ENCODE measurements at places on chromosomes 16 and 17.

DNA sequence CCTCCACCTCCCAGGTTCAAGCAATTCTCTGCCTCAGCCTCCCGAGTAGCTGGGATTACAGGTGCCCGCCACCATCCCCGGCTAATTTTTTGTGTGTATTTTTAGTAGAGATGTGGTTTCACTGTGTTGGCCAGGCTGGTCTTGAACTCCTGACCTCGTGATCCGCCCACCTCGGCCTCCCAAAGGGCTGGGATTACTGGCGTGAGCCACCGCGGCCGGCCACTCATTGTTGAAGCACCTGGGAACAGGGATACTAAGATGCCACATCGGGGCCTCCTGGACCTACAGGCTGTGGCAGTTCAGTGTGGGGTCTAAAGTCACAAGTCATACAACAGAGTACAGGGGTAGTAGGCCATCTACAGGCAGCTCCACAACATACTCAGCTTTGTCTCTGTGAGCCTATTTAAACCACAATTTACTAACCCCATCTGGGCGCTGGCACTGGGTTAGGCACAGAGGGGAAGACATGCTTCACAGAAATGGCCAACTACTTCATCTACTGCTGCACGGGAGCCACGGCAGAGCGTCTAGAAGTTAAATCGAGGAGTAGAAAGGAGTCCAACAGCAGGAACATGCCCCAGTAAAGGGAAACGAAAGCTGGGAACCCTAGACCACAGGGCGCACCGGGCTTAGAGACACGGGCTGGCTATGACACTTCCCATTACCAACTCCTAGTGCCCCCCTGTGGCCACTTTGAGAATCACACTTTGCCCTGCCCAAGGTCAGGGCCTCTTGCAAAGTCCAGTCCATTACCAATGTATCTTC is 4.3 kb downstream of the VAMP2 start:
- DNase-seq = peak; percentile 88

DNA sequence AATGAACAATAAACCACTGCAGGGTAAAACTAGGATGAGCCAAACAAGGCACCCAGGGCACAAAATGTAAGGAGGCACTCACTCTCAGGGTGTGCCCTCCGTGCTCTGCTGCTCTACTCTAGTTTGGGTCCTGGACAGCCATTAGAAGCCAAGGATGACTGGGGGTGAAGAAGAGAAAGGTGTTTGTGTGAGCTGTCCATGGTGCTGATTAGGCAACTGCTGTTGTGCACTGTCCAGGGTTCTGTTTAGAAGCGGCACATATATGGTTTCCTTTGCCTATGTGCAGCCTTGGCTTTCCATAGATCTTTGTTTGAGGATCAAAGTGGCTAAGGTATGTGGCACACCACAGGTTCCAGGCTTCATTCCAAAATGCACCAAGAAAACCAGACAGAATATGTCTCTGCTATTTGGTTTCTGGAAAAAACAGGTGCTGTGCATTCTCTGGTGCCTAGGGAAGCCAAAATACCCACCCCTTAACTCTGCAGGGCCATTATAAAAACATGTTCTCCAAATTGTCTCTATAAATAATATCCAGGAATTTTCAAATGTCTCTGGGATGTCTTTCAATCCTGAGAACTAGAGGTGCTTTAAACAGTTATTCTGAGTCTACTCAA is 123.5 kb downstream of the CBLN1 start:
- DNase-seq = peak; percentile 26

DNA sequence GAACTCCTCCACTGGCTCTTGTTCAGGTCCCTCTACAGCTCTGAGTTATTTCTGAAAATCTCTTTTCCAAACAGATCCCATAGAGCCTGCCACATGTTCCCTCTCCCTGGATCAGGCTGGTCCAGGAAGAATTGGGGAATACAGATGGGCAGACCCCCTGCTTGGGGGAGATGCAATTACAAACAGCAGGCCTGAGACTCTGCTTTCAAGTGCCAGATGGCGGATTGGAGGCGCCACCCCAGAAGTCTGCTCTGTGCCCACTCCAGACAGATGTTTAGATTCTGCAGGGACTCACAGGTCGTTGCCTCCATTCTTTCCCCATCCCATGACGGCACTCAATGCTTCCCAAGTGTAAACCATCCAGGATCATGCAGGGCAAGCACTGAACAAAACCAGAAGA is 316.6 kb downstream of the SLC39A11 start:
- no peak for DNase-seq

DNA sequence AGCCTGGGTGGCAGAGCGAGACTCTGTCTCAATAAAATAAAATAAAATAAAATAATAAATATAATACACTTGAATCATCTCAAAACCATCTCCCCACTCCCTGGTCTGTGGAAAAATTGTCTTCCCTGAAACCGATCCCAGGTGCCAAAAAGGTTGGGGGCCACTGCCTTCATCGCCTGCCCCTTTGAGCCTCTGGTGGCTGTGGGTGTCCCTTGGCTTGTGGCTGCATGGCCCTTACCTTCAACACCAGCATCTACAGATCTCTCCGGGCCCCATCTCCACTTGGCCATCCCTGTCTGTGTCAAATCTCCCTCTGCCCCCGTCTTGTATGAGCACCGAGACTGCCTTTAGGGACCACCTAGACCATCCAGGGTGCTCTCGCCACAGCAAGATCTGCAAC is 177.3 kb downstream of the SEC14L1 start:
- DNase-seq = no peak

DNA sequence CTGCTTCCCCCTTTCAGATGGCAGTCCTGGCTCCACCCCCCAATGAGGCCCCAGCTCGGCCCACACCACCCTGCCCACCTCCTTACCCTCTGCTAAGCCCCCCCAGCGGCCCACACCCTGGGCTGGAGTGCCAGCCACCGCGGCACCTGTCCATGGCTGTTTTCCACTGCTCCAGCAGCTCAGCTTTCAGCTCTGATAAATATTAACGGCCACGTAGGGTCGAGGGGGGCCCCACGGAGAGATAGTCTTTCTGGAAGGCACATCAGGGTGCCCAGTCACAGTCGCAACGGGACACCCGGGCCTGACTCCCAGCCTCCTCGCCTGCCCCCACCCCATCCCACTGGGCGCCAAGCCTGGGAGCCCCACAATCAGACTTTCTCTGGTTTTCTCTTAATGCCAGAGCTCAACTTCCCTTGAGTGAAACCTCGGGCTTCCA is 46.5 kb upstream of the CIBAR2 start:
- DNase-seq = no peak

DNA sequence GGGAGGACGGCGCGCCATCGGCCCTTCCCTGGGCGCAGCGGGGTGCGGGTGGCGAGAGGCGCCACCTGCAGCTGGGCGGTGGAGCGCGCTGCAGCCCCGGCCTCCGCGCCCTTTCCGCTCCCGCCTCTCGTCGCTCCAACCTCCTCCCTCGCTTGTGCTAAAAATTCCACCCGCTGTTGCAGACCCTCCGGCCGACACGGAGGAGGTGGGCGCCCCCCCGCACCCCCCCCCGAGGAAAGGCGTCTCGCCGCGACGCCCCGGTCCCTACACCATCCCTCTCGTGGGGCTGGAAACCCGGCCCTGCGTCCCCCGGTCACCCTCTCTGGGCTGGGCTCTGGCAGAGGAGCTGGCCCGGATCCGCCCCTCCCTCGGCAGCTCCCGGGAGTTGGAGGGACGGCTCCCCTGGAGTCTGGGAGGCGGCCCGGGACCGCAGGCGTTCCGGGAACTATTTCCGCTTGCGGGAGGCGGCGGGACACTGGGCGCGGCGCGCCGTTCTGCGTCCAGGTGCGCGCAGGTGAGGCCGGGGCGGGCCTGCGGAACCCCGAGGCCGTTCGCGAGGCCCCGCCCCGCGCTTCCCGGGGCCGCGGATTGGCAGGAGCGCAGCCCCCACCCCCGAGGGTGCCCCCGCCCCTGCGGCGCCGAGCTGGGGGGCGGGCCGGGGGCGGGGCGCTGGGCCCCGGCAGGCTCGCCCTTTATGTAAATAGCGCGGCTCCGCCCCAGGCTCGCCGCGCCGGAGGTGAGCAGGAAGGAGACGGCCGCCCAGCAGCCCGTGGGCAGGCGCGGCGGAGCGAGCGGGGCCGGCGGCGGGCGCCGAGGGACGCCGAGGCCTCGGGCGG is at the start of gene LLGL2:
Gene LLGL2, plus strand, starts transcription at position 728 of the 836 bp plus-strand sequence. CDS start 17,730 bp downstream, outside the sequence.
- no peak for DNase-seq

DNA sequence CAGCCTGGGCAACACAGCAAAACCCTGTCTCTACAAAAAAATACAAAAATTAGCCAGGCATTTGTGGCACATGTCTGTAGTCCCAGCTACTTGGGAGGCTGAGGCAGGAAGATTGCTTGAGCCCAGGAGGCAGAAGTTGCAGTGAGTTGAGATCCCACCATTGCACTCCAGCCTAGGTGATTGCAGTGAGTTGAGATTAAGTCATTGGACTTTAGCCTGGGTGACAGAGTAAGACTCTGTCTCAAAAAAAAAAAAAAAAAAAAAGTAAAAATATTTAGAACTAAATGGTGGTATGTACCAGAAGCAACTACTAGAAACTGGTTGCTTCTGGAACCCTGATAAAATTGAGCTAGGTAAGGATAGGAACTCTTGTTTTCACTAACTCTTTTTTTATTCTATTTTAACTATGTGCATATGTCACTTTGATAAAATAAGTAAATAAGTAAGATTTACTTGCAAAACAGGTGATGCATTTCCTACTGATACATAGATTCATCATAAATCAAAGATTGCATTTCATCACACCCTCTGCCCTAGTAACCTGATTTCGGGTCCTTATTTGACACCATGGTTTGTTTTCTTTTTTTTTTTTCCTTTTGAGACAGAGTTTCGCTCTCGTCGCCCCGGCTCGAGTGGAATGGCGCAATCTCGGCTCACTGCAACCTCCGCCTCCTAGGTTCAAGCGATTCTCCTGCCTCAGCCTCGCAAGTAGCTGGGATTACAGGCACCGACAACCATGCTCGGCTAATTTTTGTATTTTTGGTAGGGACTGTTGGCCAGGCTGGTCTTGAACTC is 66.0 kb downstream of the USP32 start:
- no peak for DNase-seq

GRCh38 chr17:19753051-19753509 is 5.0 kb upstream of the ALDH3A1 start:
- DNase-seq = peak; percentile 98

DNA sequence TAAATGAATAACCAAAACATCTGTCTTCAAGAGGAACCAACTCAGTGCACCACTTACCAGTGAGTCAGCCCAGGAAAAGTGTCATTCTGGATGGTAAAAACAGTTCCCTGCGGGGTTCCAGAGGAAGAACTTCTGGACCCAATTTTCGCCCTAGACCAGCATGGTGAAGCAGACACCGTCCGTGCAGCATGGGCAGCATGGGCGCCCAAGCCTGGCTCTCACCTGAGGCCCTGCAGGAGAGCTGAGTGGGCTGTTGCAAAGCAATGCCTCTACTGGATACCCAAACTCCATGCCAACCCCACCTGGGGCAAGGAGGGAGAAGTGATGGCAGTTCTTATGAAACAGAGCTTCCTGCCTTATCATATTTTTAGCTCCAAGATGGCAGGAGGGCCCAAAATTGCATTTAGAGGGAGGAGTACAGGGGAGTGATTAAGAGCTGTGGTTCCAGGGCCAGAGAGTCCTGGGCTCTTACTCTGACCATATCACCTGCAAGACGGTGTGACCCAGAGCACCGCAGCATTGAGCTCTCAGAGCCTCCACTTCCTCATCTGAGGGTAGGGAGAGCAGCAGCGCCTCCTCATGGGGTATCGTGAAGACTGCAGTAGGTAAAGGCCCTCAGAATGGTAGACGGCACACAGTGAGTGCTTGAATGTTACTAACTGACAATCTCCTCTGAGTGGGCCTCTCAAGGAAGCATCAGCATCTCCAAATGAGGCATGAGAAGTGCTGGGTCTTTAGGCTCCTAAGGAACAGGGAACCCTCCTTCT is 16.6 kb upstream of the INPP5K start:
- no peak for DNase-seq

DNA sequence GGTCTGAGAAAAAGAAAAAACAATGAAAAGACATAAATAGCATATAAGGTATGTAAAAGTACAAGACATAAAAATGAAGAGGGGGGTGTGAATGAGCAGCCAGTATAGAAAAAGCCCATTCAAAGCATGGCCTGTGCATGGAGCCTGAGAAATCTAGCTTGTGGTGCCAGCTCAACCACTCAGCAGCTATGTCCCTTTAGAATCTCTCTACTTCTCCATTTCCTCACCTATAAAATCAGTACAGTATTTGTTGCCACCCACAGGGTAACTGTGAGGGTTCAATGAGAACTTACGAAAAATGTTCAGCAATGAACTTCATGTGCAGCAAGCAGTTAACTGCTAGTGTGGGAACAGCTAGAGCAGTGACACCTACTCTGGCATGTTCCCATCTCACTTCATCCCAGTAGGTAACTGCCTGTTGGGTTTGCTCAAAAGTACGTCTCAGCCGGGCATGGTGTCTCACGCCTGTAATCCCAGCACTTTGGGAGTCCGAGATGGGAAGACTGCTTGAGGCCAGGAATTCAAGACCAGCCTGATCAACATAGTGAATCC is 15.3 kb downstream of the CYTH1 start:
- no peak for DNase-seq

DNA sequence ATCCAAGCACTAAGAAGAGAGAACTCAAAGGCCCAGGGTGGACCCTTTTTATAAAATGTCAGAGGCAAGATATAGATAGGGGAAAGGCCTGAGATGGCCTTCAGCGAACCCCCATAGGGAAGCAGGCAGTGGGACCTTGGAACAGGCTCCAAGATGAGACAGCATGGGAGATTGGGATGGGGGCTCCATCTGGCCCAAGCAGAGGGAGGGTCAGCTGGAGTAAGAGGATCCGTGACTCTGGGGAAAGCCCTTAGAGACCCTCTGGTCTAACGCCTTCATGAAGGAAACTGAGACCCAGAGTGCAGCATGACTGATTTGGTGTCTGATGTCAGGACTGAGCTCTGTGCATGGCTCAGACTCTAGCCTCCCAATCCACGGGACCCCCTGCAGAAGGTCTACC is 30.8 kb downstream of the C17orf100 start:
- no peak for DNase-seq

- DNase-seq = no peak
These were observed 51.2 kb upstream of the MED9 start for GRCh38 chr17:17425591-17425990.

- DNase-seq = peak; percentile 8
These were observed 541 bp downstream of the ACACA start for GRCh38 chr17:37405955-37406634.

- DNase-seq = no peak
These were observed 14.9 kb downstream of the C16orf74 start for GRCh38 chr16:85735946-85736345.

- peak; percentile 98 for DNase-seq
These were observed 22.6 kb downstream of the NDE1 start for GRCh38 chr16:15672514-15673167.

DNA sequence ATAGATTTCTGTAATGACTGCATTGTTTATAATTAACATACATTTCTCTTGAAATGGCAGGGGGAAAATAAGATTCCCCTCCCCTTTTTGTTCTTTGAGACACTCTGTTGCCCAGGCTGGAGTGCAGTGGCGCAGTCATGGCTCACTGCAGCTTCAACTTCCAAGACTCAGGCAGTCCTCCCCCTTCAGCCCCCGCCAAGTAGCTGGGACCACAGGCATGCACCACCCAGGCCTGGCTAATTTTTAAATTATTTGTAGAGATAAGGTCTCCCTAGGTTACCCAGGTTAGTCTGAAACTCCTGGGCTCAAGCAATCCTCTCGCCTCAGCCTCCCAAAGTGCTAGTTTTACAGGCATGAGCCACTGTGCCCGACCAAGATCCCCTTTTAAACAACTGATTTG is 67.7 kb downstream of the KATNIP start:
- no peak for DNase-seq

GRCh38 chr16:4094127-4094773 is 22.0 kb downstream of the ADCY9 start:
- no peak for DNase-seq

- no peak for DNase-seq
These were observed 8.5 kb upstream of the SIAH1 start for GRCh38 chr16:48393485-48394354.

- DNase-seq = no peak
These were observed 117.1 kb upstream of the ZNF750 start for GRCh38 chr17:82956726-82957468.

Measured in A172 (cell line).